ENCODE measurements at places on chromosomes 16 and 17. TPM values are rescaled to one million over a fixed set of nuclear protein-coding genes. Genes with fewer than 3 reads are reported as not detected.
A peak's percentile ranks its signal among the peaks of the same experiment; 100 is the strongest.

DNA sequence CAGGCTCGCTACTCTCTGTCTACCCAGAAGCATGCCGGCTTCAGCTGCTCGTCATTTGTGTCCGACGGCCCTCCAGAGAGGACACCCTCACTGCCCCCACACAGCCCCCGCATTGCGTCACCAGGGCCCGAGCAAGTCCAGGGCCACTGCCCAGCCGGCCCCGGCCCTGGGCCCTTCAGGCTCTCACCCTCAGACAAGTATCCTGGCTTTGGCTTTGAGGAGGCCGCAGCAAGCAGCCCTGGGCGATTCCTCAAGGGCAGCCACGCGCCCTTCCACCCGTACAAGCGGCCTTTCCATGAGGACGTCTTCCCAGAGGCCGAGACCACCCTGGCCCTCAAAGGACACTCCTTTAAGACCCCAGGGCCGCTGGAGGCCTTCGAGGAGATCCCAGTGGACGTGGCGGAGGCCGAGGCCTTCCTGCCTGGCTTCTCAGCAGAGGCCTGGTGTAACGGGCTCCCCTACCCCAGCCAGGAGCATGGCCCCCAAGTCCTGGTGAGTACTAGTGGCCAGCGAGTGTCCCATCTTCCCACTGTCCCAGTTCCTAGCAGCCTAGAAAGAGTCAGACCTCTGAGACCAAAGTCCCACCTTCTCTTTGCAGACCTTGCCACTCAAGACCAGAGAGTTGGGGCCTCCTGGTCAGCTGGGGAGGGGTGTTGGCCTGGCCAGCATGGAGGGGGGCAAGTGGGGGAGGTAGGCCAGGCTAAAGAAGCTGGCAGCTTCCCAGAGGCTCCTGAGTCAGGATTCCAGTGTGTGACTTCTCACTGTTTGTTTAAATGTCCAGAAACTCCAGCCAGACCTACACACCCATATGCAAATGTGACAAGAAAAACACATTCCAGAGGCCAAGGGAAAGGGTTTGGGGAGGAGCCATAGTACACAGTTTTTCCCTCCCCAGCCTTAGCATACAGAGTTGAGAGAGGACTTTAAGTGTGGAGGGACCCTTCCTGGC is 18.6 kb downstream of the FOXN1 start:
- H3K4me3 ChIP-seq, result no peak overlapping the region
- peaks cover 16% of the 10 kb centered on the region for H3K4me1 ChIP-seq
- peak overlapping the region; percentile 66 for H3K27ac ChIP-seq
- H3K36me3 ChIP-seq, result no peaks in the 10 kb centered on the region
- no peaks in the 10 kb centered on the region for H3K27me3 ChIP-seq
- peak; percentile 61 for DNase-seq

Gene SHBG
- not detected for total RNA-seq

GRCh38 chr16:82199209-82199608 is 29.2 kb upstream of the MPHOSPH6 start:
- no peaks in the 10 kb centered on the region for H3K4me1 ChIP-seq
- DNase-seq, result no peak
- no peak overlapping the region for H3K27ac ChIP-seq
- no peak overlapping the region for H3K4me3 ChIP-seq
- H3K36me3 ChIP-seq, result no peaks in the 10 kb centered on the region
- no peaks in the 10 kb centered on the region for H3K27me3 ChIP-seq

Gene GDPD3
- total RNA-seq, result 9.4 TPM

DNA sequence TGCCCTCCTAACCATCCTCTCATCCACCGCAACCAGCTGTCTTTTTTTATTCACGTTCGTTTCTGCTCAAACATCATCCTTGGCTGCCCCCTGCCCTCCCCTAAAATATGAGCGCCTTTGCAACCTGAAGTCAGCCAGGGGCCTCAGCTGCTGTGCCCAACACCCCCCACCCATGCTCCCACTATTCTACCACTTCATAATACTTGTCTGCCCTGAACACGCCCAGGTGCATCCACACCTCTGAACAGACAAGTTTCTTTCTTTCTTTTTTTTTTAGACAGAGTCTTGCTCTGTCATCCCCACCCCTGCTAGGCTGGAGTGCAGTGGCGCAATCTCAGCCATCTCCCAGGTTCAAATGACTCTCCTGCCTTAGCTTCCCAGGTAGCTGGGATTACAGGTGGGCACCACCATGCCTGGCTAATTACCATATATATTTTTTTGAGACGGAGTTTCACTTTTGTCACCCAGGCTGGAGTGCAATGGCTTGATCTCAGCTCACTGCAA is 26.9 kb downstream of the CEP295NL start:
- no peak for DNase-seq
- no peaks in the 10 kb centered on the region for H3K36me3 ChIP-seq
- H3K4me1 ChIP-seq, result peaks cover 51% of the 10 kb centered on the region
- H3K4me3 ChIP-seq, result no peak overlapping the region

Gene KRT36
- total RNA-seq, result not detected

Gene SPATA22
- total RNA-seq, result not detected

DNA sequence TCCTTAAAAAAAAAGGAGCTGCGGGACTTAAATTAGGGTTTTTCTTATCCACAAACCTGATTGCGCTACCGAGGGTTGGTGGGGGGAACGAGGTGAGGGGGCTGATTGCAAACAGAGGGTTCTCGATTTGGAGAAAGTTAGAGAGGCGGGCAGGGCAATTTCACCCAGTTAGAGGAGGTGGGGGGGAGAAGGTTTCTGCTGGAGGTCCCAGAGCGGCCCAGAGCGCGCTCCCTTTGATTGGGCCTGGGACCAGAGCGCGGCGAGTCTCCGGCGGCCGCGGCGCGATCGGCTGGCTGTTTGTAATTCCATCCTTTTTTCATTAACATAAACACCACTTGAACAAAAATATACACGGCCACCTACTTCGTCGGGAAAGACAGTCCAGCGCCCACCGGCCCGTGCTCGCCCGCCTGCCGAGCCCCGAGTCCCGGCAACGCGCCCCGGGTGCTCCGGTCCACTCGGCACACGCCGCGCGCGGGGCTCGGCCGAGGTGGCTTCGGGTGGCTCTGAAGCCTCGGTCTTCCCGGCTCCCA is 13.3 kb upstream of the FOXF1 start:
- DNase-seq, result no peak
- H3K27ac ChIP-seq, result peak overlapping the region; percentile 95
- H3K36me3 ChIP-seq, result no peaks in the 10 kb centered on the region

DNA sequence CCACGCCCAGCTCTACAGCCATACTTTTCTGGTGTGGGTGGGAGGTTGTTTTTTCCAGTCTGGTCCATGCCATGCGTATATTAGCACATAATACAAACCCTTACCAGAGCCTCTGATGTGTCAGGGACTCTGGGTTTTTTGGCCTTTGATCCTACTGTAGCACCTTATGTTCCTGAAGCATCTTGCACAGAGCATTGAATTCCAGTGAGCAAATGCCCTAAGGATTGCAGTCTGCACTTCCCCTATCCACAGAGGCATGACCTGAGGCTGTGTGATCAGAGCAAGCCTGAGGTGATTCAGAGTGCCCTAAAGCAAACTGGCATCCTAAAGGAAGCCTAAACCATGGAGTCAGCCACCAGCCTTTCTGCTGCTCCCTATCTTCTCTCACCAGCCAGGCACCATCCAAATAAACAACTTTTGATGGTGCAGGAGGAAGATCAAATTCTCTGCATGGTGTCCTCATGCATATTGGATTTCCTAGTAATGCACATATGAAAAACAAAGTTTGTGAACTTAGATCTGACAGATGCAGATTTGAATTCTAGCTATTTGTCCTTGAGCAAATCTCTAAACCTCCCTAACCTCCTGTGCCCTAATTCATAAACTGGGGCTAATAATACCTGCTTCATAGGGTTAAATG is 41.2 kb upstream of the HAS3 start:
- no peaks in the 10 kb centered on the region for H3K27me3 ChIP-seq
- no peaks in the 10 kb centered on the region for H3K4me1 ChIP-seq
- H3K27ac ChIP-seq, result no peak overlapping the region
- DNase-seq, result no peak

DNA sequence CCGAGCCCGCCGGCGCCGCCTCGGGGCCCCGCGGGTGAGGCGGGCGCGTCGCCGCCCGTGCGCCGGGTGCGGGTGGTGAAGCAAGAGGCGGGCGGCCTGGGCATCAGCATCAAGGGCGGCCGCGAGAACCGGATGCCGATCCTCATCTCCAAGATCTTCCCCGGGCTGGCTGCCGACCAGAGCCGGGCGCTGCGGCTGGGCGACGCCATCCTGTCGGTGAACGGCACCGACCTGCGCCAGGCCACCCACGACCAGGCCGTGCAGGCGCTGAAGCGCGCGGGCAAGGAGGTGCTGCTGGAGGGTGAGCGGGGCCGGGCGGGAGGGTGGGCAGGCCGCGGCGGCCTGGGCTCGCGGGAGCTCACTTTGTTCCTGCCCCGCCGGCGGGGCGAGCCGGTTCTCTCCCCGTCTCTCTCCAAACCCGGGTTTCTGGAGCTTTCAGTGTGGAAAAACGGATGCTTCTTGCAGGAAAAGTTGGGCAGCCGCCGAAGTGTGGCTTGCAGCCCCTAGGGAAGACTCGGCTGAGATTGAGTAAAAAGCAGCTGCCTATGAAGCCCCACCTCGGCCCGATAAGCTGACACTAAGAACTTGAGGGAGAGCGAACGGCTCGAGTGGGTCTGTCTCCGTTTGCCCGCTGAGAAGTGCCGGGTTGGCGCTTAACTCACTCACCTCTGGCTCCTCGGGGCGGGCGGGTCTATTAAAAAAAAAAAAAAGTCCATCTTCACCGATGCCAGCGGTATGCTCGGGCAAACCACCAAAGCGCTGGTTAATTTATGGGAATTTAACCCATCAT is 677 bp downstream of the SNTB2 start:
- peak; percentile 62 for DNase-seq
- peak overlapping the region; percentile 79 for H3K4me3 ChIP-seq
- no peaks in the 10 kb centered on the region for H3K27me3 ChIP-seq
- H3K36me3 ChIP-seq, result no peaks in the 10 kb centered on the region
- peaks cover 35% of the 10 kb centered on the region for H3K4me1 ChIP-seq

Gene PDPK1
- 77.0 TPM for total RNA-seq

Gene KRT40
- not detected for total RNA-seq

Gene CDRT15L2
- total RNA-seq, result not detected

Gene LRRC75A
- total RNA-seq, result 67.9 TPM
